Activated naive CD8-positive, alpha-beta T cell treated with anti-CD3 and anti-CD28 coated beads for 36 hours (primary cell): ENCODE measurements at places on chromosomes 13 and 19.

- H3K27me3 ChIP-seq: no peaks in the 10 kb centered on the region
- no peak overlapping the region for H3K27ac ChIP-seq
- peaks cover 10% of the 10 kb centered on the region for H3K4me1 ChIP-seq
Observed at GRCh38 chr19:7720351-7720750, 11.6 kb downstream of the CLEC4G start.

- H3K27ac ChIP-seq: peak overlapping the region; percentile 20
- DNase-seq: no peak
- H3K27me3 ChIP-seq: peaks cover 24% of the 10 kb centered on the region
- H3K36me3 ChIP-seq: peaks cover 2% of the 10 kb centered on the region
- H3K4me3 ChIP-seq: no peak overlapping the region
Observed at GRCh38 chr19:47878906-47879305, 7.2 kb downstream of the SULT2A1 start.

DNA sequence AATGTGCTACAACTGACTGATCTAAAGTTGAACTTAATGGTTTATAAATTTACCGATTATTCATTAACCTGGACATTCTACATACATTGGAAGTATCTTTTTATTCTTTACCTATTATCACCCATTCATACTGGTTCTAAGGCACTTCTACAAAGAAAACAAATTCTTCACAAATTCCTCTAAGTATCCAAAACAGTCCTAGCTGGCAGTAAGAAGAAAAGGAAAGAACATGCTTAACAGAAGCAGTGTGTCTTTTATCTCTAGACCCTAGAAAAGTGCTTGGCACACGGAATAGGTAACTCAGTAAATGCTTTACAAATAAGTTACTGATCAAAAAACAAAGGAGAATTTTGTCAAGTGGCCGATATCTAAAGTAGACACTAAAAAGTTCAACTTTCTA, 32.8 kb downstream of the TSC22D1 start:
- no peak overlapping the region for H3K27ac ChIP-seq
- peaks cover 2% of the 10 kb centered on the region for H3K4me1 ChIP-seq
- H3K27me3 ChIP-seq: no peaks in the 10 kb centered on the region
- no peaks in the 10 kb centered on the region for H3K36me3 ChIP-seq
- no peak for DNase-seq
- no peak overlapping the region for H3K4me3 ChIP-seq

- peaks cover 22% of the 10 kb centered on the region for H3K4me1 ChIP-seq
- DNase-seq: no peak
- H3K27ac ChIP-seq: no peak overlapping the region
- no peaks in the 10 kb centered on the region for H3K27me3 ChIP-seq
- no peak overlapping the region for H3K4me3 ChIP-seq
- H3K36me3 ChIP-seq: peaks cover 7% of the 10 kb centered on the region
Observed at GRCh38 chr19:46530636-46531035, 35.0 kb upstream of the PNMA8B start.

- no peaks in the 10 kb centered on the region for H3K36me3 ChIP-seq
- no peak for DNase-seq
Observed at GRCh38 chr19:8093740-8094139, 41.2 kb downstream of the CCL25 start.

- no peaks in the 10 kb centered on the region for H3K36me3 ChIP-seq
- no peak overlapping the region for H3K4me3 ChIP-seq
- no peak for DNase-seq
- H3K27ac ChIP-seq: no peak overlapping the region
Observed at GRCh38 chr19:41193430-41194156, 574 bp downstream of the CYP2S1 start.
